Stimulated activated CD8-positive, alpha-beta memory T cell treated with anti-CD3 and anti-CD28 coated beads, Interleukin-7, amount 100 ng/mL, for 48 hours (primary cell): ENCODE measurements at places on chromosomes 1 and 21.

GRCh38 chr21:35048183-35048601 is 910 bp downstream of the RUNX1 start:
- no peak for DNase-seq

GRCh38 chr21:43361127-43361492 is 65.8 kb downstream of the SIK1 start:
- DNase-seq = no peak

DNA sequence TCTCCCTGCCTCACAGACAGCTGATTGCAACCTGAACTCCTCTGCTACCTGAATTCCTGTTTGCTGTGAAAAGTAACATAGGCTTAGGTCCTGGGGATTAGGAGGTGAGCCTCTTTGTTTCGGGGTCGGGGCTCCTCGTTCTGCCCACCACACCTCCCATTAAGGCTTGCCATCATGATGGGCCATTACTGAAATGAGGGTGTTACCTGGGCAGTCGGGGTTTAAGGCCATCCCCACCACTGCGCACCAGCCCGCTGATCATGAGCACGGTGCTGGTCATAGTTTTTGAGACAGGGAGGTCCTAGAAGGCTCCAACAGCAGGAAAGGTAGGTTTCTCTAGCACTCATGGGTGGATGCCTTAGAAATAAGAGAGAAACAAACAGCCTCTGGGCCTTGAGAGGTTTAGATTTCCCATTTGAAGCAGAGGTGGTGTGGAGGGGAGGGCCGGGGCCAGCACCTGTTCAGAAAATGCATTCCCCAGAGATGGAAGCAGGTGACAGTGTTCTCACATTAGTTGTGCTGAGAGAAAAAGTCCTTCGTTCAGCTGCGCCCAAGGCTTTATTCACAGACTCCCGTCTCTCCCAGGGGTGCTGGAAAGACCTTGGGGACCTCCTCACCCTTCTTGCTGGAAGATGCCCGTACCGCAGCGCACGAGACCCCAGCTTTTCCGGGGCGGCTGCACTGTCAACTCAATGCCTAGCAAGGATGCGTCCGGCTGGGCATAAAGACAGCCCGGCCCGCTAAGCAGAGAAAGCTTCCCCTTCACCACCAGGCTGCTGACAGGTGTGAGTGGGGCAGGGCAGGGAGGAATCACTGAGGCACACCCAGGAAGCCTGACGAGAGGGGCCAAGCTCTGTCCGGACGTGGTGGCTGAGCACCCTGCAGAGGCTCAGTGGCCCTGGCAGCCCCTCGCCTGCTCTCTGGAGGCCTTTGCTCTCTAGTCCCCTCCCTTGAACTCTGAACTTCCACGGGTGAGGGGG is 125.5 kb downstream of the PGBD5 start:
- no peak for DNase-seq

DNA sequence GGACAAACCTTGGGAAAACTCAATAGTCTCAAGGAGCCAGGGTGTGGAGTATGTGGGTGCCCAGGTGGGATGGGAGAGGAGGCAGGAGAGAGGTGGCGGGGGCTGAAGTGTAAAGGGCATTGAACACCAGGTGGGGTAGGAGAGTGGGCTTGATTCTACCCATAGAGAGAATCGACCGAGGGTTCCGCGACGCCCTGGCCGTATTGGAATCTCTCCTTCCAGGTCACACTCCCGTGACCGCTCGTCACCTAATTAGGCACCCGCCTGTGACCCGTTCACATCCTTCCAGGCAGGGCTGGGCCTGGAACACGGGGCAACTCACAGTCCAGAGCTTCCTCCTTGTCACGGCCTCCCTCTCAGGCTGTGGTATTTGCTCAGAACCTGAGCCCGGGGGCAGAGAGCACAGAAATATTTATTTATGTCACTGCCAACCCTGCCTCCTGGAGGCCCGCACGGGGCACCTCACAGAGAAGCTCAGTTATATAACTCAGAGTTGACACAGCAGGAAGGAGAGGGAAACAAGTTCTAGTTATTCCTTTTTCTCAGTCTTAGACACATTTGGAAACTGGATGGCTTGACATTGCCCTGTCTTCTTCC is 12.0 kb downstream of the NCMAP start:
- DNase-seq = no peak

DNA sequence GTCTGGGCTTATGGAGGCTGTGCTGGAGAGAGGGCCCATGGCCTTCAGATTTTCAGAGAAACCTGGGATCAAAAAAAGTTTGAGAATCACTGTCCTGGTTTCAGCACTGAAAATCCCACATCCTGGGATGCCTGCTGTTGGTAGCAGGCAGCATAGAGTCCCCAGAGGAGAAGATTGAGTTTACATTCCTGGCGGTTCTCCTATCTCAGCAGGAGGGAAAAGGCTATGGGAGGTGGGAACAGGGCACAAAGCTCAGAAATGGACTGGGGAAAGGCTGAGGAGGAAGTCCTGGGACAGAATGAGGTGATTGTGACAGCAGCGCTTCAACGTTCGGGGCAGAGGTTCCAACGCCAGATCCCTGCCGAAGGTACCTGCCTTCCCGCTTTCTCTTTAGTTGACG is 103.4 kb downstream of the ETS2 start:
- DNase-seq = no peak

GRCh38 chr1:78267513-78268218 is 221.9 kb downstream of the GIPC2 start:
- DNase-seq = no peak
